ENCODE measurements at places on chromosomes 12 and 14.

GRCh38 chr12:47223848-47224213 is 144.1 kb upstream of the AMIGO2 start:
- no peak for DNase-seq

- DNase-seq, result no peak
Measured at GRCh38 chr12:117790198-117790597, 178.6 kb downstream of the KSR2 start.

DNA sequence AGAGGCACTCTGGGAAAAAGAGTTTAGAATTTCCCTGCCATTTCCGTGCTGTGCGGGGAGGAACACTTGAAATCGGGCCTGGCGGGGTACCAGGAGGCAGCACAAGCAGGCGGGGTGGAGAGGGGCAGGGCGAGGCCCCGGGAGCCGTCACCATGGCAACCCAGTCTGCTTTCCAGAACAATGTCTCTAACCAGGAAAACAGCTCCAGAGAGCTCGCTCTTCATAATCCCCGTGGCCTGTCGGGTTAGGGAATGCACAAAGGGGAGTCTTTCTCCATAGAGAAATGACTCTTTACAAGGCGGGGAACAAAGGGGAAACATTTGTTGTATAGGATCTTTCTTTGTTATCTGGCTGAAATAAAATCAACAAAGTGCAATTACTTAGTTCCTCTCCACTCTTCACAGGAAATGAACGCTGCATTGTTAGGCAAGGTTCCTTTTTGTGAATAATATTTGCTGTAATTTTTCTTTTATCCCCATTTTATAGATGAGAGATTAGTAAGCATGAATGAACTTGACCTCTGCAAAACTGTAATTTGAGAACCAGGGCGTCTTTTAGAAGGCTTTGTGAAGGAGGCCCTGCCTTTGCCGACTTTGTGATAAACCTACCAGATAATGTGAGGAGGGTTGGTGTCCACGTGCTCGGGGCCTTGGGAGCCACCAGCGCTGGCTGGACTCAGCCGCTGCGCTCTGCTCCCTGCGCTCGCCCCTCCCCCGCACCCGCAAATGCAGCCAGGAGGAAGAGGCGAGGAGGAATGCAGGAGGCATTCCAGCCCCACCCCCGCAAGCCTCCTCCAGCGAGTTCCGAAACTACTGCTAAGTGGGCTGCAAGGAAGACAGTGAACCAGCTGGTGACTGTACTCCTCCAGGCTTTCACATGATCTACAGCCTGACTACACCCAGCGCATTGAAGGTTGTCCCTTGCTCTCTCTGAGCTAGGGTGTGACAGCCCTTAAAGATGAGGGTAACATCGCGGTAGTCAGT is 105.2 kb upstream of the ATF7IP start:
- no peak for DNase-seq

- no peak for DNase-seq
Measured at GRCh38 chr12:62044450-62045135, 215.6 kb upstream of the USP15 start.

- no peak for DNase-seq
Measured at GRCh38 chr12:116978791-116979508, 68.2 kb downstream of the FBXW8 start.

DNA sequence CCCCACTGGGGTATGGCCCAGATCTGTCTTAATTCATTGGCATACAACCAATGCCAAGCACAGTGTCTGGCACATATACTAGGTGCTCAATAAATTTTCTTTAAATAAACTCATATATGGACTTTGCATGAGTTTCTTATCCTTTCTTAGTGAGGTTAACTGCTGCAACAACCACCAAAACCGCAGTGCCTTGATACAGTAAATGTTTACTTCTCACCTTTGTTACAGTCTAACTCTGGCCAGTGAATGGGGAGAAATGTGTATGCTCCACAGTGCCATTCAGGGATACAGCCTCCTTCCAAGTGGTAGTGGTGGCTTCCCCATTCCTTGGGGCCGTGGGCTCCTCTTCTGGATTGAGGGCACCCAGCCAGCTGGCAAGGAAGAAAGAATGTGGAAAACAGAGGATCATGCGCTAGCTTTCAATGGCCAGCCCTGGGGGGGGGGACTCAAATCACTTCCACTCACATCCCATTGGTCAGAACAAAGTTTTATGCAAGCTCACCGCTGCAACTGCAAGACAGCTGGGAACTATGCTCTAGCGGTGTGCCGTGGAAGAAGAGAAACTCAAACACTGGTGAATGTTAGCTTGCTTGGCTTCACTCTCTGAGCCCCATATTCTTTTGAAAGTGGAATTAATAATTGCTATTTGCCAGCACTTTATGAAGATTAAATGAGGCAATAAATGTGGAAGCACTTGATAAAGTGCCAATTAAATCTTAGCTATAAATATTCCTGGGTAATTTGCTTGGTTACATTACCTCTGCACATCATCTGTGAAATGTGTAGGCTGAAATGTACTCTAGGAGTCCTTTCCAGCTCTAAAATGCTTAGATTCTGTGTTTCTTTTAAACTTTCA is 51.0 kb upstream of the SOCS2 start:
- DNase-seq, result no peak

GRCh38 chr14:24965934-24966578 is 83.9 kb downstream of the STXBP6 start:
- DNase-seq, result no peak

GRCh38 chr12:76587428-76588178 is 28.0 kb upstream of the OSBPL8 start:
- no peak for DNase-seq

GRCh38 chr14:47149326-47149725 is 497.7 kb upstream of the RPL10L start:
- DNase-seq, result no peak

- DNase-seq, result no peak
Measured at GRCh38 chr12:111822886-111823285, 19.1 kb upstream of the MAPKAPK5 start.
